ENCODE measurements at places on chromosomes 6 and 20.

GRCh38 chr20:58466729-58467571, 48.2 kb downstream of the APCDD1L start:
- no peak for DNase-seq

DNA sequence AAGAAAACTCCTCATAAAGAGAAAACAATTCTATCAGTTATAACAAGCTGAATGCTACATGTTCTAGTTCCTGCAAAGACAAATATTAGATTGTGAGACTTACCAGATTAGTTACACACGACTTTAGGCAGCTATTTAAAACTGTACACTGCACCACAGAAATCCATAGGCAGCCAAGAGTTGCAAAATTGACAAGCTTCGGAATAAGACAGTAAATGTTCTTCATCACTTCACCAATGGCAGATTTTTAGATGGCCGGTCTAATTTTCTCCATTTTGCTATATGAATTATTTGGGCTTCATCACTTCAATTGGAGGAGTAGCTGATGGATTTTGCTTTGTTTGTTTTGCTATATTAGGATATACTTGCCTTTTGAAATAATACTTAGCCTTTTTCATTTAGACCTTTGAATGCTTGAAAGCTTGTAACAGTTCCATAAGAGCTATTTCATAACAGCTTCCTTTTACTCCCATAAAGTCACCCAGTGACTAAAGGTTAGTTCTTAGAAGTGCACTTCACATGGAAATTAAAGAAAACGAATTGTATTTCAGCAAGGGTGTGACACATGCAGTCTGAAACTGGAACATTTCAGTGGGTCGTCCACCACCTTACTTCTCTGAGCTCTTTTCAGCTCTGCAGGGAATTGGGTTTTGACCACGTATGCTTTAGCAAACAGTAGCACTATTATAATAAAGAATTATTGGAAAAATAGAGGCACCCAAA, at the start of gene ROS1:
Gene ROS1, minus strand, starts transcription at position 512 of the 723 bp plus-strand sequence. Its CDS starts 286 bp downstream, at position 226.
- no peak for DNase-seq

DNA sequence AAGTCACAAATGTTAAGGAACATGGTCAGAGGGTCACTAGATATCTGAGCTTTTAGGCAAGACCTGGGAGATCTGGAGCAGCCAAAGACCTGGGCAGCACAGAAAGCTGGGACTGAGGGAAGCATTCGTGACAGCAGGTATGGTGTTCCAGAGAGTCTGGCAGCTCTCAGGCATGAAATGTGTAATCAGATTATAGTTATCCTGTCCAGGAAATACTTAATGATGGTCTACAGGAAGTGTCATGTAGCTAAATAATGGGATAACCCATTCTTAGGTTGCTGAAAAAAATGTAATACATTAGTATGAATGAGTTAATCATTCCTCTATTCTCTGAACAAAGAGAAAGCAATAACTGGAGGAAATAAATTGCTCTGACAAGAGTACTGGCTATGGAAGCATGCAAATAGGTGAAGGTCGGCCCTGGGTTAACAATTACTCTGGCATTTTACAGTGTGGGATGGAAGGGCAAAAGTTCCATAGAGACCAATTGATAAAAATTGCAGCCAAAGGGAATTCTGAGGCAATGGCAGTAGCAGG, 740.5 kb downstream of the CBLN4 start:
- no peak for DNase-seq

DNA sequence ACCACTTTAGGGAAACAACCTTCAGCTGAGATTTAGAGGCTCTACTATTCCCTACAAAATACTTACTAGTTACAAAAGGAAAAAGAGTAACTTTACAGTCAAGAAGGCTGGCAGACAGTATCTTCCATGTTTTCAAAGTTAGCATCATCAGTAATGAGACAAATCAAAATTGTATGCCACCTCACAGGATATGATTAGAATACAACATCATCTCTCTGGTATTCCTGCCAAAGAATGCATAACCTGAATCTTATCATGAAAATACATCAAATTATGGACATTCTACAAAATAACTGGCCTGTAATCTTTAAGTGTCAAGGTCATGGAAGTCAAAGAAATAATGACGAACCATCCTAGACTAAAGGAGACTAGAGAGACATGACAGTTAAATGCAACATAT, 38.4 kb downstream of the CDK5RAP1 start:
- no peak for DNase-seq

GRCh38 chr6:128206610-128207426, 306.0 kb upstream of the THEMIS start:
- DNase-seq, result no peak

All from activated CD4-positive, alpha-beta T cell treated with anti-CD3 and anti-CD28 coated beads, Interleukin-10, Interleukin-2, amounts not matched to agents 100 ng/mL and 50 ng/mL, durations not matched to agents 16 hours and 8 hours (primary cell).